ENCODE measurements at places on chromosomes 4 and X. TPM values are rescaled to one million over a fixed set of nuclear protein-coding genes. Genes with fewer than 3 reads are reported as not detected.

GRCh38 chrX:133544115-133544514 is 128.8 kb upstream of the GPC4 start:
- no peak for DNase-seq

- DNase-seq = no peak
Measured at GRCh38 chrX:49879656-49880277, 483 bp downstream of the USP27X start.

DNA sequence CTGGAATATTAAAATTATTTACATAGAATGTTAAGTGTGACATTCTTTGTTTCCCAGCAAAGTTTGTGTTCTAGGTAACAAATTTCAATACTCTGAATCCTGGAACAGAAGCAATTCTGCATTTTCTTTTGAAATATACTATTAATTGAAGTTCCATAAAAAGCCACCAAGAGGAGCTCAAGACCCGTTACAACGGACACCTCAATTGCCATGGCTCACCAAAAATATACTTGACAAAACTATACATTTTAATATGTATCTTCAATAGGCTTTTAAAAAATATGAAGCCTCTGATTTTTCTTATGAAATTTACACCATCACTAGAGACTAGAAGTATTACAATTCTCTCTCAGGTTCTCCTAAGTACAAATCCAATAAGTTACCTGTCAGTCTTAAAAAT is 111.4 kb downstream of the NYX start:
- no peak for DNase-seq

DNA sequence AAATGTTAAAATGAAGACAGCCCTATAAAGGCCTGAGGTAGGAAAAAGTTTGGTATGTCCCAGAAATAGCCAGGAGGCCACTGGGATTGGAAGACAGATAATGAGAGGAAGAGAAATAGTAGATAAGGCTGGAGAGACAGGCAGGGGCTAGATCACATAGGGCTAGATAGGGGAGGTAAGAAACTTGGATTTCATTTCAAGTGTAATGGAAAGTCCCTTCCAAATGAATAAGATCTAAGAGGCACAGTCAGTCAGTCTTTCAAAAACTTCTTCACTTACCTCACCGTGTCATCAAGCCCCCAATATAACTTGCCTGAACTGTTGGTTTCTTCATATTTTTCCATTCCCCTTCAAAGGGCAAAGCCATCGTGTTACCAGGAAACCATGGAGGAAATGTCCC is 121.8 kb downstream of the SPCS3 start:
- DNase-seq = no peak

GRCh38 chrX:7045238-7045955 is 102.1 kb upstream of the STS start:
- no peak for DNase-seq

GRCh38 chr4:156439576-156440200 is 486.0 kb upstream of the CTSO start:
- DNase-seq = no peak

DNA sequence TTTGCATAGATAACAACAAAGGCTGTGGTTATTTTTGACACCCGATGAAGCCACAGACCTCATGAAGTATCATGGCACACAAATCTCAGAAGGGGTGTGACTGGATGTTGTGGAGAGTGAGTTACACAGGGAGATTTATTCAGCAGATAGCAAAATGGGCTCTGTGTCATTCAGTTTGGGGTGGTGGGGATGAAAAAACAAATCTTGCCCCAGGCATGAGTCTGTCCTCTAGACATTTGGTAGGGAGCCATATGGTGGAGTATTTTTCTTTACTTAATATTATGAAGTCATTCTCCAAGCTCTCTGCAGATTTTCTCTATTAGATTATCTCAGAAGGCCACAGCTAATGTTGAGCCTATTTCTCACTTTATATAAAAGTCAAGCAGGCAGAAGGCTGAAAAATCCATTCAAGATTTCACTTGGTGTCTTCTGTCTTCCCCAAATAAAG is 277.1 kb upstream of the TENM3 start:
- no peak for DNase-seq

GRCh38 chrX:38768079-38768478 is 33.2 kb upstream of the MID1IP1 start:
- no peak for DNase-seq

DNA sequence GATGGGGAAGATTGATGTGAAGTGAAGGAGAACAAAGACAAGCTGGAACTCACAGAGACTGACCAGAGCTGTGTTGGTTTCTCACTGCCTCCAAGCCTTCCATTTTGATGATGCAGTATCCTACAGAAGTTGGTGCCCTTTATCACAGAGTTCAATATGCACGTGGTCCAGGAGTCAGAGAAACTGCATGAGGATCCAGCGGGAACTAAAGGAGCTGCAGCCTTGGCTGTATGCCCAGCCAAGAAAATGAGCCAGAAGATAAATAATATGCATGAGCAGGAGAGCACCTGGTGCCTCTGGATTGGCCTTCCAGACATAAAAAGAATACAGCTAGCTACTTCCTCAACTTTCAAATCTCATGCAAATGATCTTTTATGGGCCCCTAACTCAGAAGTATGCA is 44.3 kb upstream of the DCLK2 start:
- DNase-seq = peak; percentile 58

DKK2 gene
- 0.36 TPM for total RNA-seq

- peak; percentile 60 for DNase-seq
Measured at GRCh38 chr4:58749206-58749605, 1639.0 kb upstream of the IGFBP7 start.

TACR3 gene
- not detected for total RNA-seq

DNA sequence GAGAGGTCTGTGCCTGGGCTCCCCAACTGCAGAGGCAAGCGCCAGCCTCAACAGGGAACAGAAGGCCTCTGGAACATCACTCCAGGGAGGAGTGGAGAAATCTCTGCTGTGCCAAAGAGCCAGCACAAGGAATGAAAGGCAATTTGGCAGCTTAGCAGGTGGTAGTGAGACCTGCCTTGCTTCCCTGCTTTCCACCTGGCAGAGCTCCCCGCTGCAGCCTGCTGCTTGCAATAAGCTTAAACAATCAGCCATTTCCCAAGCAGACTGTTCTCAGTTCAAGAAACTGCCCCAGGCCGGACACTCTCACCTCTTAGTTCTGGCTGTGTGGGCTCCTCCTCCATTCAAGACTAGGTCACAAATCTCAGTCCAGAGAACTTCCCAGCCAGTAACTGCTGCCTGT is 370.6 kb downstream of the MAGEB5 start:
- no peak for DNase-seq

ARHGAP10 gene
- 3.0 TPM for total RNA-seq

GPM6B gene
- 4.4 TPM for total RNA-seq

- no peak for DNase-seq
Measured at GRCh38 chrX:53681661-53682060, 4.9 kb downstream of the HUWE1 start.

DNA sequence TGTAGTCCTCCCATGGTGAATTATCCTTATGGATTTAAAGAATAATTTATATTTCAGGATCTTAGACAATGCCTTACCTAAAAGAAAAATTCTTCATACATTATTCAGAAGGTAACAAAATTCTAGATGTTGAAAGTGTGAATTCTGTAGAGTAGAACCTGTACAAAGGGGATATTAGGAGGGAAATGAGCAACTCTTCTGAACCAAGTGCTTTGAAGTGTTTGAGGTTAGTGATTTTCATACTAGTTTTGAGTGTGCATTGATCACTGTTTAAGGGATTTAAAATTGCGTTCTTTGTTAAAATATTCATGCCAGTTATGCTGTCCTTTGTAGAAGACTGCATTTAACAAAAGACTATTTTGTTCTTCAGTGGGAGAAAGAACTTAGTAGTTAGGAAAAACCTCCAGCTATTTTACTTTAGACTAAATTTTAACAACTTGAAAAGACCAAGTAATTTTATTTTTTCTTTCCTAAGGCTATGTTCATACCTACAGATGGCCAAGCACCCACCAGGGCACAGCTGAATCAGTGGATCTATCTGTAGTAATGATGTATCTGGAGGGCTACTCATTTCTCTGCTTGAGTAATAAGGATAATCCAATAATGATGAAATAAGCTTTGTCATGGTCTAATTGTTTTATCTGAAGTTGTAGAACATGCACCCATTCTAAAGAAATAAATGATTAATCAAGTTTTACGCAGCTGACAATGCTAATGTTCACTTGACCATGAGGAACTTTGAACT is 134.3 kb upstream of the RPS6KA6 start:
- DNase-seq = no peak

GPR82 gene
- total RNA-seq = 1.3 TPM

GRCh38 chr4:78645853-78646757 is 94.5 kb downstream of the ANXA3 start:
- DNase-seq = peak; percentile 67

PRKG2 gene
- total RNA-seq = 14.4 TPM

- no peak for DNase-seq
Measured at GRCh38 chr4:10534820-10535219, 77.6 kb upstream of the ZNF518B start.

CFAP299 gene
- total RNA-seq = not detected

VEGFD gene
- 1.6 TPM for total RNA-seq

DNA sequence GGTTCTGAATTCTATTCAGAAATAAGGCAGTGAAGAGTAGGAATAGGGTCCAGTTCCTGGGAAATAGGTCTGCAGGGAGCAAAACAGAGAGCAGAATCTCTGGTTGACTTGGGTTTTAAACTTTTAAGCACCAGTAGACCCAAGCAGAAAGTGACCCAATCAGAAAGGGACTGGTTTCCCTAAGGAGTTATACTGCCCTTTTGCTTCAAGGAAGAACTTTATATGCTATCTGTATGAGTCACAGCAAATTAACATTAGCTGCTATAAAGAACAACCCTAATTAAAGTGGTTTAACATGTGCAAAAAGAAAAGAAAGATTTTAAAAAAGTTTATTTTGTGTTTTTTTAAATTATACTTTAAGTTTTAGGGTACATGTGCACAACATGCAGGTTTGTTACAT is 263.6 kb upstream of the EMCN start:
- no peak for DNase-seq

CENPI gene
- 6.9 TPM for total RNA-seq

Measured in mucosa of descending colon (tissue), 3 donors.